Activated CD4-positive, alpha-beta T cell treated with anti-CD3 and anti-CD28 coated beads, Interleukin-2, amount 50 U/mL, for 16 hours (primary cell): ENCODE measurements at places on chromosomes 6 and 20.

DNA sequence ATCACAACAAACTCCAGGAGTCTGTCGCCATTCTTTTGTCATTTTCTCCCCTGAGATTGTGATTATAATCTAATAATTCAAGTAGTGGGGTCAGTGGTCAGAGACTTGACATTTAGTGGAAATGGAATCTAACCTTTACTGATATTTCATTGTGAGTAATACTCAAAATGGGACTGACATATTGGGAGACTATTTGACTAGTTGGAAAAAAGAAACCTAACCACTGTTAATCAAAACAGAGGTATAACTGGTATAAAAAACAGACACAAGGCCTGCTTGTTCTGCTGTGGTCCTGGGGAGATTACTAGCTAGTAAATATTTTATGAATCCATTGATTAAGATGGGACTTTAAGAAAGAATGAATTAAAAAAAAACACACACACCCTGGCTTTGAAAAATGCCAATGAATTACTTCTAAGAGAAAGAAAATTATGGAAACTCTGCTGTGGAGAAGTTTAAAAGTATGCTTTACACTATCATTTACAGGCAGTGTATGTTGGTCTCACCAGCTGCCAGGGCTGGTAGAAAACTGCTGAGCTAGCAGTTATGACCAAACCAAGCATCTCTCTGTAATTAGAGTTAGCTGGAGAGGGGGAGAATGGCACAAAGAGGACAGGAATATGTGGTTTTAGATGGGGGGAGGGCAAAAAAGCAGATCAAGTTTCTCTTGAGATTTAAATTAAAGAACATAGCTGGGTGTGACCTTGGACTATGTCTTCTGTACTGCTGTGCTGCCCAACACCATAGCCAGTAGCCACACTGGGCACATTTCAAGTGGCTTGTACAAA lies 103.7 kb downstream of the FYN start:
- DNase-seq: peak; percentile 40

GRCh38 chr6:53353624-53354023 lies 4.9 kb upstream of the ELOVL5 start:
- DNase-seq: no peak

GRCh38 chr6:147479857-147480256 lies 28.6 kb upstream of the SAMD5 start:
- no peak for DNase-seq

DNA sequence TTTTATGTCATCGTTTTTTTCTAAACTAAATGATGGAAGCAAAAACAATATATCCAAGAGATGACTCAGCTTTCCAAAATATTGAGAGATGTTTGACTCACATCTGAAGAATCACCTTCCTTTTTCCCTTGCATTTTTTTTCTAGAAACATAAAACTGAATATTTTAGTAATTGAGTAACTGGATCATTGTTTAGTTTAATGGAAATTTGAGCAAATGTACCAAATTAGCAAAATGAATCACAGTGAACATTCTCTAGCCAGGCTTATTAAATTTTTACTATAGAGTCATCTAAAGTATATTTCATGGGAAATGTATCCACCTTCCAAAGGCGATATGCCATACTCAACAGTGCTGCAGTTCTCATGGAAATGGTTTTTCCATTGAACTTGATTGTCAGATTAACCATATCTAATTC lies 145.5 kb downstream of the TENT5A start:
- no peak for DNase-seq

- DNase-seq: no peak
Observed at GRCh38 chr6:97189767-97190166, 93.2 kb downstream of the MMS22L start.

DNA sequence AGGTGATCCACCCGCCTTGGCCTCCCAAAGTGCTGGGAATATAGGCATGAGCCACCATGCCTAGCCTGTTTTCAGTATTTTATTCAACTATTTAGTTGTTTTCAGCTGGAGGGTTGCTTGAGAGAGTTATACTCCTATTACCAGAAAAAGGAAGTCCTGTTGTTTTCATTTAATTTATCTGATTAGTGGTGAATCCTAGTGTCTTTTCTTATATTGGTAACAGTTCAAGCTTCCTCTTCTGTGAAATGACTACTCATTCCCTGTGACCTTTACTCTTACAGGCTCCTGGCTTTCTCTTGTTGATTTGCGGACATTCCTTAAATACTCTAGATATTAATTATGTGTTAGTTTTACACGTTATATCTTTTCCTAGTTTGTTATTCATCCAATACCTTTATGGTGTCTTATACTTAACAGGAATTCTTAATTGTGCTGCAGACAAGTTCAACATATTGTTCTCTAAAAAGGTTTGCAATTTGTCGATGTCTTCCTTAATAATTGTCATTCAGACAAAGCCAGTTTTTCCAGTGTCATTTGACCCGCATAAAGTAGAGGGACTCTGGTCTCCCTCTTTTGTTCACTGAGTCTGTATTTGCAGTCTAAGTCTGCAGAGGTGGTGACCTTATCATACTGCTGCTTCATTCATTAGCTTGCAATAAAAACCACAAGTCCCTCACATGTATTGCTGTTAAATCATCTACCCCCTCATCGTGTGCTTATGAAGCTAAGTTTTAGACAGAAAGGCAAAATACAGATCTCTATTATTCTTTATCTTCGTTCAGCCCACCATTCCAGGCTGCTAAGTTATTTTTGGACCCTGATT lies 51.4 kb downstream of the ZBTB9 start:
- DNase-seq: no peak

DNA sequence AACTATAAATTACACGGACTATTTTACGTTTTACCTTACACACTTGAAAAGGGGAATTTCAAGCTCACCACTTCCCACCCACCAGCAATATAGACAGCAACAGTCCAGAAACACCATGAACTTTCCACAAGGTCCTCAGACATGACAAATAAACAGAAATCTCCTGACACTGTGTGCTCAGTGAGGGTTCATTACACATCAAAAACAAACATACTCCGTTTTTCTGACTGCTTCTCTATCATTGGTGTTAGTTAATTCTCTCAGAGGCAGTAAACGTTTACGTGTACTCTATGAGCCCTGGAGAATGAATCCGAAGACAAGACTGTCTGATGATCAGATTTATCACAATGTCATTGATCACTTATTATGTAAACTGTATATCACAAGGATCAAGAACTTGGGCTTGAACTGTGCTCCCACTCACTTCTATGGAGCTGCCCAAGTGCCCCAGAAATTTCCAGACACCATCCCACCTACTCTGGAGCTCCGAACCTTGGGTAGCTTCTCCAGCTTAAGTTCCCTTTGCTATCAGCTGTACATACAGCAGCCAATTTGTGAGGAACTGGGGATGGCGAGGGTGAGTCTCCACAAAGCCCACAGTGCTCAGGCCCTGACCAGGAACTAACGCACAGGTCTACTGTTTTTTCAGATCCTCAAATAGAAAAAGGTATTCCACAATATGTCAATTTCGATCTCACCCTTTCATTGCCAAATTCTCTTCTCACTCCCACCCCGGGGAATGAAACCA lies 86.0 kb downstream of the ALDH8A1 start:
- no peak for DNase-seq
